ENCODE measurements at places on chromosomes 11 and 22. TPM values are rescaled to one million over a fixed set of nuclear protein-coding genes. Genes with fewer than 3 reads are reported as not detected.

GRCh38 chr22:48076008-48076407 lies 1313.6 kb downstream of the TBC1D22A start:
- DNase-seq: no peak

- peak; percentile 76 for DNase-seq
Measured at GRCh38 chr11:11701070-11701469, 79.3 kb upstream of the GALNT18 start.

- DNase-seq: no peak
Measured at GRCh38 chr22:22366537-22366936, 122.0 kb downstream of the VPREB1 start.

DNA sequence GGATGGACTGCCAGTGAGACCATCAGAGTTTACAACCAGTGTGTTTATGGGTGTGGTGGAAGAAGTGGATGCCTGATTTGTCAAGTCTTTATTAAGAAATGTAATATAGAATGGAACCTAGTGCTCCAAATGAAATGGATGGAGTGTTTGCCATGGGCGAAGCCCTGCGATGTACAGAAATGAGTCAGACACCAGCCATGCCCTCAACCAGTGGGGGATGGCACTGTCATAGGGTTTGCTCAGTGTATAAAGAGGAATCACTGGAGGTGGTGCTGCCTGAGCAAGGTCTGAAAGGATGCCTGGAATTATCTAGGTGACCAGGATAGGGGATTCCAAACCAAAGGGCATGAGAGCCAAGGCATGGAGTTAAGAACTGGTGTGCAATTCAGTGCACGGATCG lies 120.9 kb upstream of the MTNR1B start:
- no peak for DNase-seq

GRCh38 chr11:72813740-72814285 lies 398 bp upstream of the ATG16L2 start:
- DNase-seq: peak; percentile 65

DNA sequence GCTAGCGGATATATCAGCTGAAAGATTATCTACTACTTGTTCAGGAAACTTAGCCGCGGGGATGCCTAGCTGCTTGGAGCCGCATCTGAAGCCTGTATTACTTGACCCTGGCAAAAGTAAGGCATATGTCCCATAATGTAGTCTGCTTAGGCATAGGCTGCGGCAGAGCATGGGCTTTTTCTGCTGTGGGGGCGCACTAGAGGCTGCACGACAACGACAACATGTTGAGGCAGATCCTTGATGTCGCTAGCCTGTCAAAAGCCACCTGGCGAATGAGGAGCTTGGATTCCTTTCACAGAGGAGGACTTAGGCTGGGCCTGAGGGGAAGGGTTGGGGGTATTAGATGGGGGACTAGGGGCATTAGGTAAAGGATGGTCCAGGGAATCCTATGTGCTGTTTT lies 1.1 kb upstream of the OR52N2 start:
- DNase-seq: no peak

The OR52E8 gene
- not detected for total RNA-seq

- no peak for DNase-seq
Measured at GRCh38 chr11:94795476-94796189, 27.5 kb downstream of the AMOTL1 start.

- DNase-seq: no peak
Measured at GRCh38 chr22:19214078-19214473, 35.5 kb upstream of the SLC25A1 start.

The RPS13 gene
- total RNA-seq: 1,078 TPM

GRCh38 chr11:66749091-66749490 lies 20.1 kb upstream of the SPTBN2 start:
- DNase-seq: no peak

GRCh38 chr11:124294687-124295086 lies 19.1 kb downstream of the OR8D1 start:
- no peak for DNase-seq

The GLYATL1B gene
- not detected for total RNA-seq

The PHF21B gene
- not detected for total RNA-seq

The SPDYC gene
- not detected for total RNA-seq

GRCh38 chr11:120708511-120709183 lies 197.1 kb downstream of the GRIK4 start:
- no peak for DNase-seq

GRCh38 chr11:18063862-18064434 lies 17.9 kb upstream of the TPH1 start:
- no peak for DNase-seq

- no peak for DNase-seq
Measured at GRCh38 chr22:44411226-44412135, 86.6 kb downstream of the RTL6 start.
